Uterine smooth muscle cell (primary cell): ENCODE measurements at places on chromosomes 16 and 17. TPM values are rescaled to one million over a fixed set of nuclear protein-coding genes. Genes with fewer than 3 reads are reported as not detected.

Gene SPNS3
- total RNA-seq: not detected in 2 replicates

Gene IQCK
- 6.0 and 6.9 TPM in 2 replicates for total RNA-seq

Gene HIGD1B
- total RNA-seq: not detected in 2 replicates

Gene CPNE7
- total RNA-seq: 18.5 and 27.7 TPM in 2 replicates

Gene PROCA1
- total RNA-seq: 1.7 and 1.8 TPM in 2 replicates

Gene SOST
- total RNA-seq: not detected in 2 replicates

Gene DRC3
- 0.55 and 1.1 TPM in 2 replicates for total RNA-seq

Gene CD300LF
- not detected in 2 replicates for total RNA-seq
